Stimulated activated CD8-positive, alpha-beta memory T cell treated with anti-CD3 and anti-CD28 coated beads, Interleukin-7, amount 100 ng/mL, for 24 hours (primary cell): ENCODE measurements at places on chromosomes 12 and 14.
A peak's percentile ranks its signal among the peaks of the same experiment; 100 is the strongest.

- no peak for DNase-seq
Observed at GRCh38 chr12:42364692-42365091, 38.7 kb downstream of the PPHLN1 start.

- no peak for DNase-seq
Observed at GRCh38 chr14:32457213-32457920, 128.3 kb downstream of the AKAP6 start.

GRCh38 chr14:102020058-102020971 lies 55.9 kb downstream of the DYNC1H1 start:
- DNase-seq: no peak

- DNase-seq: no peak
Observed at GRCh38 chr12:122366685-122367475, 55.6 kb downstream of the CLIP1 start.

GRCh38 chr14:101062601-101063000 lies 159.1 kb upstream of the RTL1 start:
- no peak for DNase-seq

DNA sequence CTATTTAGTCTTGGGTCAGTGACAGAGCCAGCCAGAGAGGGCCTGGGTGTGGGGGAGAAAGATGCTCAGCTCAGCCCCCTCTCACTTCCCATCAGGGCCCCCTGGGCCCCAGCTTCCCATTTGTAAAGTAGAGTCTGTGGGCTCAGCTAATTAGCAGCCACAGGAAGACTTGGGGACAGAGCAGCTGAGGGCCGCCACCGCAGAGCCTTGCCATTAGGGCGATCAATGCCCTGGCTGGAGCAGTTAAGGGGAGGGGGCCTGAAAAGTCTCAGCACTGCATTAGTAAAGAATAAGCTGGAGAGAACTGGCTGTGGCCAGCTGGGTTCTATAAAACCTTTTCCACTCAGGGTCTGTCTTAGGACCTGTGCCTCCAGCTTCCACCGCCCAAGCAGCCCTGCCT lies 2.7 kb downstream of the PLEKHD1 start:
- no peak for DNase-seq

GRCh38 chr14:98685725-98686124 lies 586.3 kb downstream of the BCL11B start:
- DNase-seq: no peak

DNA sequence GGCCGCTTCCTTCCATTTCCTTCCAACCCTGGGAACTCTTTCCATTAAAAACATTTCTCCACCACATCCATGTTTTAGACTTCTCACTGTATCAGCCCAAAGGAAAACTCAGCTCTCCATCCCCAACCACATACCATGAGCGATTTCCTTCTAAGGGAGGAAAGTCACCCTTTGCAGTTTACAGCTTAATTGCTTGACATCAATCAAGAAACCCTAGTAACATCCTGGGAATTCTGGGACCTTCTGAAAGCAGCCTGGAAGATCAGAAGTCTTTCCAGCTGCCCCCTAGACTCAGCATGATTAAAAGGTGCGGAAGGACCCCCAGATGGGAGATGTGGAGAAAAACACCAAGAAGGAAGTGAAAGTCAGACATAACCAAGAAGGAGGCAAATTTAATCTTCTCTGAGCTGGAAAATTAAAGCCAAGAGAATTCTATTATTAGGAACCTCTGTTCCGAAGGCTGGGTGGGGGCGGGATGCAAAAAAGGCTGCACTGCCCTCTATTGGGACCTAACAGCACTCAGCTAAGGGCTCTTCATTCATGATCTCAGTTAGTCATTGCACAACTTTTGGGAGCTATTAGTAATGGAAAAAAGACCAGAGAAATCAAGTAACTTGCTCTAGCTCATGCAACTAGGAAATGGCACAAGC lies 73.3 kb upstream of the PLXNC1 start:
- no peak for DNase-seq

DNA sequence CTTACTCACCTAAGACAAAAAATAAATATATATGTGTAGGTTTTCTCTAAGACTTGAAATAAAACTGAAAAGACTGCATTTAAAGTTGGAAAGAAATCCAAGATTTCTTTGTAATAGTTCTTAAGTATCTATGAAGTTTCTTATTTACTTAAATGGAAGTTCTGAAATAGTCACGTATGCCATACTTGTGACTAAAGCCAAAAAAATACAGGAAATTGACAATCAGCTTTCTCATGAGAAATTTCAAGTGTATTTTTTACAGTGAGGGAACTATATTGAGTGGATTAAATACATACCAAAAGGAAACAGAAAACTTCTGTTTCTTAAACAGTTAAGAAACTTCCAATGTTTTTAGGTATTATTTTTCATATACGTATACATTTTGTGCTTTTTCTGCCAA lies 188.1 kb downstream of the DPY19L2 start:
- DNase-seq: no peak

GRCh38 chr14:99430491-99430890 lies 50.2 kb downstream of the SETD3 start:
- no peak for DNase-seq

GRCh38 chr12:63223128-63223527 lies 72.1 kb upstream of the AVPR1A start:
- no peak for DNase-seq

GRCh38 chr14:94601884-94602391 lies 10.3 kb upstream of the SERPINA3 start:
- DNase-seq: no peak

- peak; percentile 96 for DNase-seq
Observed at GRCh38 chr14:76961631-76962302, 66.7 kb downstream of the IRF2BPL start.

DNA sequence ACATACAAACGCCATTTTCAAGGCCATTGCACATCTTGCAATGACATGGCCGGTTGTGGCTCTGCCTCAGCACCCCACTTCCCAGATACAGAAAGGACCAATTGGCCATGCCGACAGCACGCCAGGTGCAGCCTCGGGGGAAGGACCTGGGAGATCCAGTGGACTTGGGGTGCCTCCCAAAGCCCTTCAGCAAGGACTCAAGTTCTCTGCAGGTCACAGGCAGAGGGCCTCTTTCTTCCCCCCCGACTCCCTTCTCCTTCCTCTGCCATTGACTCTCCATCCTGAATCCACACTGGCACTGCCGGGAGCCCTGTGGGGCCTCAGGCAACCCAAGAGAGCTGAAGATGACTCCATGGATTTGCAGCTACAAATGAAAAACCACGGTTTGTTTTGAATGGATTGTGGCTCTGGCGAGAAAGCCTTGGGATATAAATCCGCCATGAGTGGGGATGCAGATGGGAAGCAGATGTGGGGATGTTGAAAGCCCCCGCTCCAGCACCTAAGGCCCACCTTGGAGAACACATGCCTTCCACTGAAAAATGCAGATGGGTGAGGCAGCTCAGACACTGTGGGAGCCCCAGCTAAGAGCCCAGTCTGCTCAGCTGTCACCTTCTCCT lies 35.1 kb upstream of the LTBP2 start:
- no peak for DNase-seq

- DNase-seq: no peak
Observed at GRCh38 chr14:73718418-73719251, 4.5 kb upstream of the PNMA1 start.

GRCh38 chr14:59964251-59965007 lies 44.5 kb downstream of the LRRC9 start:
- no peak for DNase-seq

GRCh38 chr14:99408971-99409289 lies 71.7 kb downstream of the SETD3 start:
- no peak for DNase-seq

DNA sequence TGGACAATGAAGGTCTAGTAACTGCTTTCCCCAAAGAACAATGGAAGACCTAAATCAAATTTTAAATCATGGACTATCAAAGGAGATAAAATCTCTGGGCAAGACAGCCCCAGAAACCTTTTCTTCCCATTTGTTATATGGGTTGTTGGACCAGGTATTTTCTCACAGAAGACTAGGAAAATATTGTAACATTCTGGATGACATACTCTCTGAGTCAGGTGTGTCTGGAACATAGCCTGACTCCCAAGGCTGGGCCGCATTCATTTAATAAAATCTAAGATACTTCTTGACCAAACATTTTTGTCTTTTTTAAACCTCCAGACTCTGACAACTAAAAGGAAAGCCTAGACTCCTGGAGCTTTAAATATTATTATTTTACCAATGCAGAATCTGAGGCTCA lies 87.9 kb downstream of the ATP23 start:
- DNase-seq: no peak

DNA sequence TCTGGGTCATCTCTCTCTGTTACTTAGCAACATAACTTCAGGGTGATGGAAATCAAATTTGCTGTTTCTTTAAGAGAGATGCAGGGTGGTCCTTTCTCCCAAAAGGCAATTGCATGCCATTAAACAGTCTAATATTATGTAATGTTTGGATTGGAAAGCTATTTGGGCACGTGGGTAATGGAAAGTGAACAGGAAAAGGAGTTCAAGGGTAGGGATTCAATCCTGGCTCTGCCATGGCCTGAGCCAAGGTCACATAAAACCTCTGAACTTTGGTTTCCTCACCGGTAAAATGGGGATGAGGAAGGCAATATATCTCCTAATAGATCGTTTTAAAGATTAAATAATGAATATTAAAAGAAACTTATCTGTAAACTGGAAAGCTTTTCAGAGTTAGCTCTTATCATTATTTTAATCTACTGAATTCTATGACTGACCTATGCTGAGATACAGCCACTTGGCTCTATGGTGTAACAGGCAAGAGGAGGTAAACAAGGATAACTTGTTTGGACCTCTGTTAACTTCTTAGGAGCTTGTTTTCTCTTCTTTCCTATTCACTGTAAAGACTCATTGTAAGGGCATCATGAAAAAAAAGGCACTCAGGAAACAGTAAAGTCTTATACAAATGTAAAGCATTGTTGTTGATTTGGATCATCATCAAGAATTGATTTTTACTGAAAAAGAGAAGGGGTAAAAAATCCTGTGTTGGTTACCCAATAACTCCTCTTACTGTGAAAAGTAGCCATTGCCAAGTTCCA lies 55.7 kb upstream of the OVCH1 start:
- DNase-seq: no peak

DNA sequence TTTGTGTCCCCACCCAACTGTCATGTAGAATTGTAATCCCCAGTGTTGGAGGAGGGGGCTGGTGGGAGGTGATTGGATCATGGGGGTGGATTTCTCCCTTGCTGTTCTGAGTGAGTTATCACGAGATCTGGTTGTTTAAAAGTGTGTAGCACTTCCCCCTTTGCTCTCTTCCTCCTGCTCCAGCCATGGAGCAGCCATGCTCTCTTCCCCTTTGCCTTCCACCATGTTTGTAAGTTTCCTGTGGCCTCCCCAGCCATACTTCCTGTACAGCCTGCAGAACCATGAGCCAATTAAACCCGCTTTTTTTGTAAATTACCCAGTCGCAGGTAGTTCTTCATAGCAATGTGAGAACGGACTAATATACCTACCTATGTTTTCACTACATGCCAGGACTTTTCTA lies 2.6 kb upstream of the POC1B start:
- no peak for DNase-seq

DNA sequence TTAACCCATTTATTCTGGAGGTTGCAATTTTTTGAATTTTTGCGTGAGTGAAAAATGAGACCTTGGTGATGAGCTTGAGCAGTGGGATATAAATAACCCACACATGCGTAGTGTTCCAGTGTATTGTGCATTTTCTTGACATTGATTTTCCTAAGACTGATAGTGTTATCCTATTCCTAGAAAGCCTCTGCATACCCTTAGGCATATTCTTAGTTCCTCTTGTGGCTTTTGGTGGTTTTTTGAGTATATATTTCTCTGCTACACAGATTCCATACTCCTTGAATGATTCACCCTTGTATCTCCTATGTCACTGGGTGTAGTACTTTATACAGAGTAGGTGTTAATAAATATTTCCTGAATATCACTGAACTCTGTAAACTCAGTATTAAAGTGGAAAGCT lies 363.4 kb upstream of the PDE3A start:
- DNase-seq: no peak

- no peak for DNase-seq
Observed at GRCh38 chr12:82673698-82674097, 13.0 kb upstream of the TMTC2 start.

DNA sequence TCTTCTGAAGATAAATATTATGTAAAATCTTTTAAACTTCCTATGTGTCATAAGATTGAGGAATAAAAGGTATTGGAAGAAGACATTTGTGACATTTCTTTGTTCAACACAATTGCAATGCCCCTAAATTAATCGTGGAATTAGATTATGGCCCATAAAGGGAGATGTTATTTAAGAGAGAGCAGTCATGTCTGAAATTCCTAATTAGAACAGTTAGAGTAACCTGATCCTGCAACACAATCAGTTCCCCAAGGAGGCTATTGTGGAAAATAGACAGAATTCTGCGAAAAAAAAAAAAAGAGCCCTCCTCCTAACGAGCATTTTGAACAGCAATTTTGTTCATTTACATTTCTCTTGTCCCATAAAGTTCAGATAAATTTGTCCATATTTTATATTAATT lies 339.5 kb downstream of the PAWR start:
- no peak for DNase-seq

DNA sequence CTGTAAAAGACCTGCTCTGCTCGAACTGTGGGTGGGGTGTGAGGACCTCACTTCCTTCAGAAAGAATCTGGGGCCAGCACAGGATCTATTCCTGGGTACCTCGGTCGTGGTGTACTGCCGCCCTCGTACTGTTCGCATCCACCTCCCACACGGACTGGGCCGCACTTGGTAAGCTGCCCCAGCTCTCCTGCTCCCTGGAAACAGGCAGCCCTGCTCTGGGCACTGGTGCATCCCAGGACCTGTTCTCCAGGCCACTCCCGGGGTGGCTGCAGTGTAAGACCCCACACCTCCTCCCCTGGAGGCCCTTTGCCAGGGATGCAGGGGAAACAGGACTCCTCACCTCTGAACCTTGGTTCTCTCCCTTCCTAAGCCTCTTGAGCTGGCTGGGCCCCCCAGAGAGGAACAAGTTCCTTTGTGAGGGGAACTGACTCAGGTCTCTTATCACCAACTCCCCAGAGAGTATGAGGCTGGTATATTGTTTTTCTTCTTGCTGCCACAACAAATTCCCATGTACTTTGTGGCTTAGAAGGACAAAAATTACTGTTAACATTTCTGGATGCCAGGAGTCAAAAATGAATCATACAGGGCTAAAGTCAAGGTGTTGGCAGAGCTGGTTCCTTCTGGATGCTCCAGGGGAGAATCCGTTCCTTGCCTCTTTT lies 276.5 kb downstream of the NUAK1 start:
- DNase-seq: no peak

GRCh38 chr14:87282266-87282665 lies 710.7 kb downstream of the GALC start:
- no peak for DNase-seq

GRCh38 chr14:75127903-75128595 lies 1.2 kb upstream of the NEK9 start:
- DNase-seq: no peak

GRCh38 chr12:106113042-106113441 lies 25.7 kb downstream of the NUAK1 start:
- DNase-seq: no peak

GRCh38 chr14:44131861-44132260 lies 375.2 kb downstream of the FSCB start:
- DNase-seq: no peak

- DNase-seq: no peak
Observed at GRCh38 chr12:43396671-43397070, 155.3 kb downstream of the ADAMTS20 start.

- no peak for DNase-seq
Observed at GRCh38 chr12:16361142-16361783, 13.8 kb downstream of the MGST1 start.

- DNase-seq: no peak
Observed at GRCh38 chr12:57133013-57133569, 4.8 kb downstream of the LRP1 start.
